ENCODE measurements at places on chromosomes 6 and 20. TPM values are rescaled to one million over a fixed set of nuclear protein-coding genes. Genes with fewer than 3 reads are reported as not detected.

The ANKRD66 gene
- not detected for total RNA-seq

The LPIN3 gene
- total RNA-seq, result 7.6 TPM

The MEP1A gene
- not detected for total RNA-seq

The TNFRSF21 gene
- 4.0 TPM for total RNA-seq

The LY6G6D gene
- total RNA-seq, result not detected

The SERPINB6 gene
- 90.0 TPM for total RNA-seq

The RIMS4 gene
- 0.35 TPM for total RNA-seq

The MAP7 gene
- 60.7 TPM for total RNA-seq

The TMEM244 gene
- total RNA-seq, result not detected

The PMEPA1 gene
- 3.9 TPM for total RNA-seq

The COL21A1 gene
- not detected for total RNA-seq

- DNase-seq, result no peak
These were observed 24.4 kb downstream of the BHLHE23 start for GRCh38 chr20:62982124-62983075.

DNA sequence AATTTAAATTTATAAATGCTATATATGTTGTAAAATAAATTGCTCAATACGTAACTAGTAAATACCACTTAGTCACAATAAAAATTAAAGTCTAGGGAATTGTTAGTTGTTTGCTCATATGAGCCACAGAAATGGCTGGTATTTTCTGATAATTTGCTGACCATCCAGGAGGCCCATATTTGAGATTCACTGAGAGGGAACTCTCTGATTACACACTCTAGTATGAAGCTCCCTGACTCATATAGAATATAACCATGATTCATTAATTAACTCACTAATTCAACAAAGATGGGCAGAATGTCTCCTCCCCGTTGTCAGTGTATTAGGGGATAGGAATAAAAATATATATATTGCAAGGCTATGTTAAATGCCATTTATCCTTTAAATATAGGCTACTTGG, 46.6 kb upstream of the TMEM30A start:
- DNase-seq, result no peak

- no peak for DNase-seq
These were observed 306.2 kb upstream of the NT5E start for GRCh38 chr6:85143676-85144075.

- no peak for DNase-seq
These were observed 20.4 kb downstream of the USP49 start for GRCh38 chr6:41874741-41875140.

DNA sequence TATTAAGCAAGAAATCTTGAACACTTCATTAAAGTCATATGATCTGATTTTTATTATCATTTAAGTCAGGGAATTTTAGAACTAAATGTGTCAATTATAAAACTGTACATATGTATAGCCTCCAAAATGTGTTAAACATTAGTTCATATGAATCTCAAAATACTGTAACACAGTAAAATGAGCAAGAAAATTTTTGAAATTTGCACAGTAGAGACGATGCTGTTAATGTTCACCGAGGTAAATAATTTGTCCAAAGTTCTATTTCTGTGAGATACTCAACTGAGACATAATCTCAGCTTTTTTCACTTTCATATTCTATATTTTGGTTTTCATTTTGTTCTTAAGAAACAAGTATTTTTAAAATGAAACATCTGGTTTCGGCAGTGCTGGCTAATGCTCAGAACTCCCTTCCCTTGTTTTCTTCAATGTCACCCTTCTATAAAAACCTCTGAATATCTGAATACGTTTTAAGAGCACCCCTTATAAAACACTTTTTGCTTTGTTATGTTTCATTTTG, 353.1 kb downstream of the LAMA2 start:
- no peak for DNase-seq

DNA sequence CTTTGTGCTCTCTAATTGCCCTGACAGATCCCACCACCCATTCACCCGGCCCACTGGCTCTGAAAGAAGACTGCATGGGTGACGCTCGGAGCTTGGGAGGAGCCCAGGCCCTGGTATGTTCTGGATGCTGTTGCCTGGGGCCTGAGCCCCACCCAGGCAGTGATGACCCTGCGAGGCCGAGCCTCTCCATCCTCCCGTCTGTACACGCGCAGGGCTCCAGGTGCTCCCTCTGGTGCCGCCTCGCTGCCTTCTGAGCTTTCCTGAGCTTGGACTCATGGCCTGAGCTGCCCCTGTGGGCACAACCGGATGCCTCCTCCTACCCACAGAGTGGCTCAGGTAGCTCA, 61.2 kb downstream of the STK35 start:
- no peak for DNase-seq

DNA sequence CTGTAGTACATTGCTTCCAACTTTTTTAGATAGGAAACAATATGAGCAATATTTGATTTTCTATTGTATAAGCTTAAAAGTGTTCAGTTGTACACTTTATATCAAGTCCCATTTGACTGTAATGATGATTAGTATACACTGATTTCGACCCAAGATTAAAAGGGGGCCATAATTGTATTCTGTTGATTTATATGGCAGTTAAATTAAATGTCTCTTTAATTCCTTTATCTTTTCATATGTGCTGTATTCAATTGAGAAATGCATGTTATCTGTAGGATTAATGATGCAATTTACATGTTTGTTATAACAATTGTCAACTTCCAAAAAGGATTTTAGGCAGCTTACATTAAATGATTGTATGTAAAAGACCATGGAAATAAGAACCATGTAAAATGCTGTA, 317.5 kb downstream of the CDKAL1 start:
- DNase-seq, result no peak

DNA sequence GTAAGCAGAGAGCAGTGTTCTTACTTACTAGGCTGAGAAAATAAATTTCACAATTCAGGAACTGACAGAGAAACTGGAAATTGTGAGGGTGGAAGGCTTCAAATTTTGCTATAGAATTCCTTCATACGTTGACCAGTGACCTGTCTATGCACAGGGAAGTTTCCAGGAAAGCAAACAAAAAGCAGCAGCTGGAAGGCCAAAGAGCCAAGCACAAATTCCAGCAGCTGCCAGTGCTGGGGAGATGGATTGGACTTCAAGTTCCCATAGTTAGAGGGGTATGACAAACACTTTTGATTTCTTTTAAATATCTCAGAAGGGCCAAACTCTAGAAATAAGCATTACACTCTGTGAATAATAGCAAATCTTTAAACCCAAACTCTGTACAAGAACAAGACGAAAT, 299.1 kb upstream of the KCNQ5 start:
- no peak for DNase-seq

GRCh38 chr20:44990957-44991356, 24.6 kb downstream of the STK4 start:
- no peak for DNase-seq

GRCh38 chr20:23347791-23348190, 2.8 kb upstream of the NXT1 start:
- no peak for DNase-seq

DNA sequence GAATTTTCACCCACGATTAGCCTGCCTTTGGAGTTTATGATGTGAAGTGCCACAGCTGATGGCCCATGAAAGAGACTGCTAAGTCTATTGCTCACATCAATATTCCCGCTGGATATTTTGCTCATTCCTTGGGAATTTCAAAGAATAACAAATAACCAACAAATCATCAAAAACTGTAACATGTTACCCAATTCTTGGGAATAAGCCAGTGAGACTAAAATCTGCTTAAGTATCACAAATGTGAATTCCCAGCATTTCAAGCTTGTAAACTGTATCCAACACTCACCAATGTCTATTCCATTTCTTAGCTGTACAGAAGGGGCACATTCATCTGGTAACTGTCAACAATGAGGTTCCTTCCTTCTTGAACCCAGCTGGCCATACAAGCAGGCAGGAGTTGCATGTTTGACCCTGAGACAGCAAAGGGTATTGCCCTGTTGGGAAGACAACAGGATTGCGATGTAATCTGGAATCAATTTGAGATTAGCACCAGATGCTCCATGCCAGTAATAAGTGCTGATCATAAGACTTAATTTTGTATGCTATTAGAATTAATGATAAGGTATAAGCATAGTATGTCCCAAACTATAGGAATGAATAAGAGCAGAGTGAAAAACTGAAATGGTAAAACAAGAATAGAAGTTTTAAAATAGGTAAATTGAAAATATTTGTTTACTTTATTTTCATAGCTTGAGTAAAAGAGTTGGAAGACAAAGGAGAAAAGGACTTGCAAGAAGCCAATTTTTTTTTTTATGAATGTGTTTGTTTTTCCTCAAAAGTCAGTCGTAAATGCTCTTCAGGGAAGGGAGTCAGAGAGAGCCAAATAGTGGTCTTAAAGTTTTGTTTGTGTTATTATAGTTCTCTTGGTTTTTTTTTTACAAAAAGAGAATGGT, 58.8 kb downstream of the RSPO3 start:
- DNase-seq, result no peak

- no peak for DNase-seq
These were observed 88.5 kb upstream of the PTCHD4 start for GRCh38 chr6:48199499-48199898.

- DNase-seq, result no peak
These were observed 49.1 kb upstream of the CCR6 start for GRCh38 chr6:167073679-167074274.

DNA sequence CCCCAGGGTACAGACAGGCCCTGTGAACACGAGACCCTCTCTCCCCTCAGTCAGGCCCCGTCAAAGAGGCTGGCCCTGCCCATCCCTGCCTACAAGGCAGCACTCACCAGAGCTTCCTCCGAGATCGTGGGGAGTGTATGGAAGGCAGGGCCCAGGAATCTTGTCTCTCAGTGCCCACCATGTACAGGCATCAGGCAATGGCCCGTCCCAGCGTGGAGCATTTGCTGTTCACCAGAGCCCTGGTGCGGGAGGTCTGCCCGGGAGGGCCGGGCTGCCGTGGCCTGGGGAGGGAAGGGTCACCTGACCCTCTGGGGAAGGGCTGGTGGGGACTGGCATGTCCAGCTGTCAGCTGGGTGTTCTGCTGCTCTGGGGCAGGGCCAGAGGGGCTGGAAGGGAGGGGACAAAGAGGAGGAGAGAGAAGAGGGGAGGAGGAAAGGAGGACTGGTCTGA, at the start of gene IP6K3:
TSS of gene IP6K3 (minus strand) at position 255 of the 450 bp plus-strand sequence. CDS start 11,429 bp downstream, outside the sequence.
- DNase-seq, result no peak

GRCh38 chr6:161405418-161405817, 131.6 kb upstream of the AGPAT4 start:
- DNase-seq, result no peak

DNA sequence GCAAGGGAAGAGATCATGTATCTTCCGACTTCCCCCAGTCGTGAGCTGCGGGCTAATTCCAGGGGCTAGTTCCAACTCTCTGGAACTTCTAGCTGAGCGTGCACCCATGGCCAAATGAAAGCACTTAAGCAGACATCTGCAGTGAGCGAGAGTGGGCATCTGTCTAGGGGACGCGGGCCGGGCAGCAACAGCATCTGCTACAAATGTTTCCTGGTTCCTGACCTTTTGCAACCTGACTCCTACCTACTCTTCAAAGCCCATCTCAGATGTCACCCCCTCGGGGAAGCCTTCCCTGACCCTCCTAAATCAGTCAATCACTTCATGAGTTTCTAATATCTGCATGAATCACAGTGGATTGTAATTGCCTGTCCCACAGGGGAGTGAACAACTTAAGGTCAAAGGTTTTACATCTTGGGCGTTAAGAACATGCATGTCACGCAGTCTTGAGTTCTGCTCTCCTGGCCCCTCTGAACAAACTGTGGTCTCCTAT, 141.9 kb downstream of the CEBPB start:
- DNase-seq, result no peak

- no peak for DNase-seq
These were observed 115.1 kb downstream of the MAN1A1 start for GRCh38 chr6:119234457-119234856.

GRCh38 chr6:110542311-110543024, 66.1 kb upstream of the SLC22A16 start:
- no peak for DNase-seq

GRCh38 chr20:16158090-16158975, 414.9 kb downstream of the KIF16B start:
- DNase-seq, result no peak

DNA sequence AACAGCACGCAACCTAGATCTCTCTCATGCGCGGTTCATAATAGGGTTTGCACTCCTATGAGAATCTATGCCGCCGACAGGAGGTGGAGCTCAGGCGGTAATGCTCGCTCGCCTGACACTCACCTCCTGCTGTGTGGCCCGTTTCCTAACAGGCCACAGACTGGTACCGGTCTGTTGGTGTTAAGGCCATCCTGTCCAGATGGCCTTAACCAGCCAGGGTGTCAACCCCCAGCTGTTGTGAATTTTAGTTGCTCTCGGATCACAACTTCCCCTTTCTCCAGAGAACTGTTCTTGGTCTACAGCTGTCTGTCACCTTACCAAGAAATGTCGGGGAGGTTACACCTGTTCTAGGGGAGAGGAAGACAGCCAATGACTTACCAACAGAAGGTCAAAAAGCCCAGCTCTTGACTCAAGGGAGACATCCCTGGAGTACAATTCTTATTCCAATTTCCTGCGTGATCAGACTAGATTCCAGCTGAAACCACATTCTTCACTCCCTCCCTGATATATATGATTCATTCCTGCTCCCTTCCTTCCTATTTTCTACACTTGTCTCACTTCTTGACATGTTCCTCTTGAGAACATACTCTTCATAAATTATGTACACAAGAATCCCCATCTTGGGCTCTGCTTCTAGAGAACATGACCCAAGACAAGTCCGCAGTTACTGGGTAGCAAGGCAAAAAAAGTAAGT, 23.1 kb upstream of the DNAAF9 start:
- DNase-seq, result no peak

GRCh38 chr20:33697129-33697528, 10.9 kb upstream of the E2F1 start:
- no peak for DNase-seq

DNA sequence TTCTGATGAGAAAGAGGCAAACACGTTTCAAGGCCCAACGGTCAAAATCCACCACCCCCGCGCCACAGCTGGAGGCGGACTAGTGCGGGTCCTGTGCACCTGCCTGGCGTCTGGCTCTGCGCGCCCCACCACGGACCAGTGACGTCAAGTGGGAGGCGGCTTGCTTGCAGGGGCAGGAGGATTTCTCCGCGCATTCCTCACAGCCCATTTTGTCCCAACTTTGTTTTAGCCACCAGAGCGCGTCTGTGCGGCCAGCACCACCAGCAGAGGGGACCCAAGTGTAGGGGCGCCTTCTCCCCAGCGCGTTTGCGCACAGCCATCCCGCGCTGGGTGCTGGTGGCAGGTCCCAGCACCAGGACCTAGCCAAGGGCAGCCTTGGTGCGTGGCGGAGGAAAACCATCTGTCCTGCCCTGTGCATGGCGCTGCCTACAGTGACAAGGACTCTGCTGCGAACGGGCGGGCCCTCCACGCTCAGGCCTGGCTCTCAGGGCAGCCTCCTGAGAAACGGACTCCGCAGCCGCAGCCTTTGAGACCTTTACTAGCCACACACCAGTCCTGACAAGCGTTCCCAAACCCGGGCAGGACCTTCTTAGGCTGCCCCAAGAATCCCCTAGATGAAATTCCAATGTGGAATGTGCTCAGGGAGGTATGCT, 194.8 kb upstream of the EXOC2 start:
- DNase-seq, result no peak

- no peak for DNase-seq
These were observed 33.9 kb upstream of the ALDH8A1 start for GRCh38 chr6:134983823-134984222.
